ENCODE measurements at places on chromosomes 5 and 9.

- no peak for DNase-seq
Observed at GRCh38 chr9:105485131-105485530, 37.3 kb downstream of the FSD1L start.

DNA sequence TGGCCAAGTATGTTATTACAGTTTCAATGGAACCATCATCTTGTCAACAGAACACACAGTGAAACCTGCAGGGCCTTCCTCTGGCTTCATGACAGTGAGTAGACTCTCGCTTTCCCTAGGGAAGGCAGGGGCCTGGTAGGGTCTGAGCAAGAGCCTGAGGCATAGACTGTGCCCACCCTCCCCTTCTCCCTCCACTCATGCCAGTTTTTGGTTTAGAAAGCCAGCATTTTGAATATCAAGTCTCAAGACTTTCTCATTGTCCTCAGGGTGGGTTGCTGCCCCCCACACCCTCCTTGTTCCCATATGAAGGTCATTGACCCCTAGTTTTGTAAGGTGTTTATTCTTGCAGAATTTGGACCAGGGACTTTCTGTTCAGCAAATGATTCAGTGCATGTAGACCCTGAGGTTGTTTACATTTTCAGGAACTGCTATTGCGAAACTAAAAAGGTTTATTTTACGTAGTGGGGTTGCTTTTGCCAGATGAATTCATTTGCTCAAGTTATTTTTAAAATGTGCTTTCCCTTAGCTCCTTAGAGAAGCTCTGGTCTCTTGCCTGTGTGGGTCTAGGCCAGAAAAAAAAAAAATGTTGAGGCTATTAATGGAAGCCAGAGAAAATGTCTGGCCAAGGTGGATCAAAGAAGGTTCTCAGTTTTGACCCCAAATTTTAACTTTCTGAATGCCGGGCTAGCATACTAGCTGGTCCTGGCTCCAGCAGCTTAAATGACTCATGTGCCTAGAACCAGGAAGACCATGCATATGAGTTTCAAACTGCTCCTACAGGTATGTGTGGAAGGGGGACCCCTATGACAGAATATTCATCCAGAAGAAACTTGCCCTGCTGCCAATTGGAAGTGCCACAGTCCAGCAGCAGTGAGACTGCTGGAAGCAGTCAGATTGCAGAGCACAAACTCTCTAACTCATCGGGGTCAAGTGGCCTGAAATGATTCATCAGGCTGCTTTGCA is 10.1 kb upstream of the MOB3B start:
- no peak for DNase-seq

- no peak for DNase-seq
Observed at GRCh38 chr9:133773889-133774655, 35.9 kb upstream of the SARDH start.

- no peak for DNase-seq
Observed at GRCh38 chr5:102048940-102049339, 247.1 kb downstream of the SLCO4C1 start.

DNA sequence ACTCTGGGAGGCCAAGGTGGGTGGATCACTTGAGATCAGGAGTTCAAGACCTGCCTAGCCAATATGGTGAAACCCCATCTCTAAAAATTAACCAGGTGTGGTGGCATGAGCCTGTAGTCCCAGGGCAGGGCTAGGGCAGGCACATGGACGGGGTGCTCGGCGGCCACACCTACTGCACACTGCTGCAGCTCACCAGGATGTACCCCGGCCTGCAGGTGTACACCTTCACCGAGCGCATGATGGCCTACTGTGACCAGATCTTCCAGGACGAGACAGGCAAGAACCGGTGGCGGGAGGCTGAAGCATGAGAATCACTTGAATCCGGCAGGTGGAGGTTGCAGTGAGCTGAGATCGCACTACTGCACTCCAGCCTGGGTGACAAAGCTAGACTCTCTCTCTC is 3.2 kb downstream of the ST6GALNAC4 start:
- no peak for DNase-seq

GRCh38 chr9:135098400-135099105 is 11.1 kb downstream of the OLFM1 start:
- DNase-seq, result no peak

DNA sequence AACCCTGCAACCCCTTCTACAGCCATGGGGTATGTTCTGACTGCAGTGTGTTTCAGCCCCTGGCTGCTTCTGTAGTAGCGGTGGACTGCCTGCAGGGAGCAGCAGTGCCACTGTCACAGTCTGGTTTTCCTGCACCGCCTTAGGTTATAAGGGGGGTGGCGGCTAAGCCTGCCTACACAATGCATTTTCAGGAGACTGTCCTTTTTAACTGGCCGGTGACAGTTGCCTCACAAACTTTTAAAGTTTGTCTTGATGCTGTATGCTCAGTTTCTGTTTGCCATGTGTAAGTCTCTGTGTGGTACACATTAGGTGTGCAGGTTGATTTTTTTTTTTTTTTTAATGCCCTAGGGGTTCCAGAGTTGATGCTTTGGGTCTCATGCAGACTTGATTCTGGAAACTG is 53.0 kb downstream of the NUP214 start:
- peak; percentile 60 for DNase-seq

DNA sequence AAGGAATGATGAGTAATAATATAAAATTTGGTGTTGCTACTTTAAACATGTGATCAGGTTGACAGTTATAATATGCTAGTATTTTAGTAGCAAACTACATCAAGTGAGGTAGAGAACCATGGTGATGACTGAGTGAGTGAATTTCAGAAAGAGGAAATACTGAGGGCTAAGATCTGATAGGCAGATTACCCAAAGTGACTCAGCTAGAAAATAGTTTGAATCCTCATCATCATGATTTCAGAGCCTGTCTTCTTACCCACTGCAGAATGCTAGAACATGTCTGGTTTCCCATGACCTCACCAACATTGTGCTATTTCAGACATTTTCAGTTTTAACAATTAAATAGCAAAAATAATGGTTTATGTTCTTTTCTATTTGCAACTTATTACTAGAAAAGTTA is 602.1 kb downstream of the TAF11L14 start:
- DNase-seq, result no peak

GRCh38 chr5:108641596-108641995 is 106.1 kb upstream of the FER start:
- DNase-seq, result no peak

DNA sequence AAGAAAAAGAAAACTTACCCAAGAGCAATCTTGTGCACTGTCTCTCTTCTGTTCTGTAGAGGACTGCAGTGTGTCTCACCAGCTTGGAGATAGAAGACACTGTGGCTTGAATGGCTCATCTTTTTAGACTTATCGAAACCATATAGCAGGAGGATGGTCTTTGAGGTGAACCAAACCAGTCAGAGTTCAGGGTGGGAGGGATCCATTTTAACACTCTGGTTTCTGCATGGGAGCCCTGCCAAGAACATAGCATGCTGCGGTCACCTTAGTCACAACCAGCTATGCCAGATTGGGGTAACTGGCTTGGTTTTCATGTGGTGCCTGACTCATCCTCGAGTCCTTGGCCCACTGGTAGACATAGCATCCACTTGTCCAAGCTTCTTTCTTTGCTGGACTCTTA is 135.1 kb downstream of the PAPPA start:
- DNase-seq, result no peak

- no peak for DNase-seq
Observed at GRCh38 chr5:38316544-38317224, 58.3 kb downstream of the EGFLAM start.

- DNase-seq, result no peak
Observed at GRCh38 chr9:6969805-6970204, 212.0 kb downstream of the KDM4C start.

DNA sequence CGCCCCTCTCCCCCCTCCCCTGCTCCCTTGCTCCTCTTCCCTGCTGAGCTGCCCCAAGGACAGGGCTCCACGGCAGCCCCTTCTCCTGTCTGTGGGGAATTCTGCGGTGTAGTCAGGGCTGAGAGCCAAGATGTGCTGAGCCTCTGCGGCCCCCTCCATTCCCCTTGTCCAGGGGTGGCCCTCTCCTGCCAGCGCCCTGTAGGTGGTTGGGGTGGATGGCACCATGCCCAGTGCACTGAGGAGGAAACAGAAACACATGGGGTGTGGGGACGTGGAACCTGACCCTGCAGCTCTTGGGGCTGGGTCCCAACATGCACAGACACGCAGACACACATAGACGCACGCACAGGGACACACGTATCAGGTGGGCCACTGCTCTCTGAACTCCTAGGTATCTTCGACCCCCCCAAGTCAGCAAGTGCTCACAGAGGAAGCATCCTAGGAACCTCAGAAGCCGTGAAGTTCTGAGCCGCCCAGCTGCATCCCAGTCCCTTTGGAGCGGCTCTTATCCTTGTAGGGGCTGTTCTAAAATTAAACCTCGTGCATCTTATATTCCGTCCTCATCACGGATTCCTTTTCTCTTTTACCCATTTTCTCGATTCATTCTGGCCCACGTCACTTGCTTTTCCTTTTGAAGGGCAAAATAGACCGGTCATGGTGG is 64.8 kb downstream of the HMCN2 start:
- no peak for DNase-seq

DNA sequence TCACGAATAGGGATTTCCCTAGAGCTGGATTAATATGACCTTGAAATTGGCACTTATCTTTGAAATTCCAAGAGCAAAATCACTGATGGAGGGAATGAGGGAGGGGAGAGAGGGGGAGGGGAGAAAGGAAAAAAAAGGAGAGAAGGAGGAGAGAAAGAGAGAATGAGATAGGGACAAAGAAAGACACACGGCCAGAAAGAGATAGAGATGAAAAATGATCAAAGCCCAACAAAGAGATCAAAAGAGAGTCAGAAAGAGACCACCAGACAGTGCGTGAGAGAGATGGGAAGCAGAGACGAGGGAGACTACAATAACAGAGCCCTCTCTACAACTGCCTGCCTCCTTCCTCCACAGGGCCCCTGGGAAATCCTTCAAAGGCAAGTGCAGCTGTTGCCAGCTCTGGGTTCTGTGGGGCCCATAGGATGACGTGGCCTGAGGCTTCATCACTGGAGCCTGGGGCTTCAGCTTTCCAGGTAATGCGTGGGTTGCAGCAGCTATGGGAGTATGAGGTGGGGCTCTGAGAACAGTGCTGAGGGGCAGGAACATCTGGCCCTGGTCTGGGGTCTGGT is 58.3 kb upstream of the SHB start:
- DNase-seq, result no peak

GRCh38 chr5:68047035-68047434 is 168.5 kb upstream of the PIK3R1 start:
- no peak for DNase-seq

DNA sequence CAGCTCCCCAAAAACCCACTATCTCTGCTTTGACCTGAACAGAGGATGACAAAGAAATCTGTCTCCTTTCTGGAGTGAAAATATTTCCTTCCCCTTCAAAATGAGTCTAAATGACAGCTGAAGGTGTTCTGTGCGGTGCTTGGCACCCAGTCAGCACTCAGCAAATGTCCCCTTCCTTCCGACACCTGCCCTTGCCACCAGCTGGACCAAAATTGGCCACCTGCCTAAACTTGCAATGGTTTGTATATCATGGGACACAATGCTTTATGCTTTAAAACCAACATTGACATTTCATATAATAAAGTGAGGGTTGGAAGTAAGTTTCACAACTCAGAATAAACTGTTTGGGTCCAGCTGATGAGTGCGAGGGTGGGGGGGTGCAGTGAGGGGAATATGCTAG is 7.5 kb upstream of the TTC1 start:
- no peak for DNase-seq

DNA sequence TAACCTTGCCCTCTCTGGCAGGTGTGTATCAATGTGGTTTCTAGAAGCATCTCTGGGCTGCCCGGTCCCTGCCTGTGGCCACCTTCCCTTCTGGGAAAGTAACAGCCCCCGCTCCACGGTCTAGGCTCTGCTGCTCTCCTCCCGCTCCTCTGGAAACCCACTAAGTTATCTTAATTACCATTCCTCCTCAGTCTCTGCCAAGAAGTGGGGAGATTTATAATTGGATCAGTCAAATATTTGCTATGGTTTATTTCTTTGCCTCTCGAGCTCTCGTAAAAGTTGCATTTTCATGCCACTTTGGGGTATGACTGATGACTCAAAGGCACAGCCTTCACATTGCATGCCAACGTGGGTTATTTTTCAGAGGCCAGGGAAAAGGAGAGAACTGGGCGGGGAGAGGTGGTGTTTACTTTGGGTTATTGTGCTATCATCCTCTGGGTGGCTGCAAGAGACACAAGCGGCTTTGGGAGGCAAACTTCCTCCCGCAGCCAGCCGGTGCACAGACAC is 205.3 kb upstream of the WWC1 start:
- no peak for DNase-seq

- DNase-seq, result no peak
Observed at GRCh38 chr5:167937635-167937998, 353.8 kb upstream of the WWC1 start.

GRCh38 chr9:106897236-106897635 is 34.3 kb downstream of the ZNF462 start:
- DNase-seq, result no peak

GRCh38 chr5:179795049-179795862 is 1.5 kb downstream of the LTC4S start:
- DNase-seq, result no peak

DNA sequence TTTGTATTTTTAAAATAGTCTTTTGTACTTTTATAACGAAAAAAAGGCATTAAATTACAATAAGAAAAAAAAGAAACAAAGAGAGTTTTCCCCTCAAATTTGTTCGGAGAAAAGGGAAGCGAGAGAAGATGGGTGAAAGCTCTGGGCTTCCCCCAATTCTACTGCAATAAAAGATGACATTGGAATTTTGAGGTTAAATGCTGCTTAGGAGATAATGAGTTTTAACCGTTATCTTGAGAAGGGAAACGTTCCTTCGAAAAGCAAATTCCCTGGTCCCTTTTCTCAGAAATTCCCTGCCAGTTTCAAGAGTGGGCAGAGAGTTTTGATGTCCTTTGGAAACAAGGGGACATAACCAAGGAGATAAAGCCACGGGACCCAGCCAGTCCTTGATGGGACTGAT is 18.4 kb upstream of the ERGIC1 start:
- no peak for DNase-seq

- DNase-seq, result no peak
Observed at GRCh38 chr5:126605525-126605924, 4.8 kb downstream of the PHAX start.

DNA sequence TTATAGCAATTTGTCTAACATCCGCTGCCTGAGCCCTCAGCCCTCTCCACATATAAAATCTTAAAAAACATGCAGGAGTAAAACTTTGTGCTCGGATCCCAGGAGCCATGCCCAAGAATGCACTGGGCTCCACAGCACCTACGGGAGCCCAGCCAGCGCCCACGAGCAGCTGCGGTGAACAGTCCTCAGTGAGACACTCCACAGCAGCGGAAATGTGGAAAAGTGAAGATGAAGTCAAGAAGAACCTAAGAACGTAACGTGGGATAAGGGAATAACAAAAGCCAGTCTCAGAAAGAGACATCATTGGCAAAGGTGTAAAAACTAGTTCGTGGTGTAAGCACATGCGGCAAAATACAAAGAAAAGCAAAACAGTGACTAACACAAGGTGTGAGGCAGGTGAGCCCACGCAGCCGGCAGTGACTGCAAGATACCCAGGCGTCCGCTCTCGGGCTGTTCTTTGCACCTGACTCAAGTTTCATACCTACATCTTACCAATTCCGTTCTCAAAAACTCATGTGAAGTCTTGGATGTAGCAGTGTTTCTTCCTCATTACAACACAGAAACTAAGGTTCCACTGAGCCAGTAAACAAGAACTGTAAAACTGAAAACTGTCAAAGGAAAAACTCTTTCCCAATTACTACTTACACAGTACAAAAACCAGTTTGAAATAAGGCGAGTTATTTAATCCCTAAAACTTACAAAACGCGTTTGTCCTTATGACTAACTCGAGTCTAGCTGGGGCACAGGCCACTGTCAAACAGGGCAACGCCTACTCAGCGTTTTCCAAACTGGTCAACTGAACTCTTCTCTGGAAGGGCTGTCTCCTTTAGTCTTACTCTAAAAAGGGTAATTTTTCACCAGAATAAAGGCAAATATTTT is 1.7 kb downstream of the CAMSAP1 start:
- peak; percentile 14 for DNase-seq

- no peak for DNase-seq
Observed at GRCh38 chr9:18805386-18805785, 227.6 kb downstream of the SAXO1 start.

All from activated CD8-positive, alpha-beta memory T cell treated with anti-CD3 and anti-CD28 coated beads for 1 hour (primary cell).